ENCODE measurements at places on chromosomes 12 and 14.

- DNase-seq = no peak
These were observed 48.2 kb downstream of the DPF3 start for GRCh38 chr14:72845683-72846082.

DNA sequence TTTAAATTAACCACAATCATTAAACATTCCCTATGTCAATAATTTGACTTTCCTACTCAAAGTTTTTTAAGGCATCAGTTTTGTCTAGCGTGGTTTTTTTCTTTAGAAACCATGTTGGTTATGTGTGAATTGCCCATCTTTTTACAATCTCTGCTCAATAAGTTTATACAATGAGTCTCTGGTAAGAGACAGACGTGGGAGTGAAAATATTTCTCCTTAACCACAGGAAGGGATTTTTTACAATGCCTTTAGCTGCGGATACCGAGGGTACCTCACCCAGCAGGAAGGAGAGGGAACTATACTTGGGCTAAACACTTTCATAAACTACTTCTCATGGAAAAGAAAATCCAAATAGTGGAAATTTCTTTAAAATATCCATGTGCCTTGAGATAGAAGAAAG lies 191.4 kb upstream of the BCL2L14 start:
- no peak for DNase-seq

- DNase-seq = no peak
These were observed 16.4 kb downstream of the NAV3 start for GRCh38 chr12:77847060-77847541.

DNA sequence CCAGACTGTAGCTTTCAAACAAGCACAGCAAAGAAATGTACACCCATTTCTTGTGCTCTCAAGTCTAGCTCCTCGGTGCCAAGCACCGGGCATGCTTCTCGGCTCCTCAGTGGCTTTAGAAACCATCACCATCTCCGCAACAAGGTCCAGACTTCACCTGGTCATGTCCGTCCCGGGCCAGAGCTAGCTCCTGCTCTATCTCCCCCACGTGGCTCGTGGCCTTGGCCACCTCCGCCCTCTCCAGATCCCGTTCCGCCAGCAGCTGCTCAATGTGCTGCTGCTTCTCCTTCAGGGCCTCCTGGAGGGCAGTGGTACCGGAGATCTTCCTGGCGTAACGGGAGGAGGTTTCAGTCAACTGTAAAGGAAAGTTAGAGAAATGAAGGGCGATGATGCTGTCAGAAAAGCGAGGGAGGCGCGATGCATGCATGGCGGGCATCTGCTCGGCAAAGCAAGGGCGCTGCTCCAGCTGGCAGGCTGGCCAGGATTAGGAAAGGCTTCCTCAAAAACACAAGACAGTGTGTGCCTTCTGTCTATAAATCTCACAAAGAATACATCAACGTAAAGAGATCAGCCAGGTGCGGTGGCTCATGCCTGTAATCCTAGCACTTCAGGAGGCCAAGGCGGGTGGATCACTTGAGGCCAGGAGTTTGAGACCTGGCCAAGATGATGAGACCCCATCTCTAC lies 67.4 kb downstream of the CLIP1 start:
- no peak for DNase-seq

- no peak for DNase-seq
These were observed 46.9 kb upstream of the FLRT2 start for GRCh38 chr14:85483037-85483436.

- no peak for DNase-seq
These were observed 365.2 kb downstream of the SEC23A start for GRCh38 chr14:38737686-38738407.

GRCh38 chr12:120813588-120814153 lies 88.0 kb downstream of the ACADS start:
- DNase-seq = no peak

DNA sequence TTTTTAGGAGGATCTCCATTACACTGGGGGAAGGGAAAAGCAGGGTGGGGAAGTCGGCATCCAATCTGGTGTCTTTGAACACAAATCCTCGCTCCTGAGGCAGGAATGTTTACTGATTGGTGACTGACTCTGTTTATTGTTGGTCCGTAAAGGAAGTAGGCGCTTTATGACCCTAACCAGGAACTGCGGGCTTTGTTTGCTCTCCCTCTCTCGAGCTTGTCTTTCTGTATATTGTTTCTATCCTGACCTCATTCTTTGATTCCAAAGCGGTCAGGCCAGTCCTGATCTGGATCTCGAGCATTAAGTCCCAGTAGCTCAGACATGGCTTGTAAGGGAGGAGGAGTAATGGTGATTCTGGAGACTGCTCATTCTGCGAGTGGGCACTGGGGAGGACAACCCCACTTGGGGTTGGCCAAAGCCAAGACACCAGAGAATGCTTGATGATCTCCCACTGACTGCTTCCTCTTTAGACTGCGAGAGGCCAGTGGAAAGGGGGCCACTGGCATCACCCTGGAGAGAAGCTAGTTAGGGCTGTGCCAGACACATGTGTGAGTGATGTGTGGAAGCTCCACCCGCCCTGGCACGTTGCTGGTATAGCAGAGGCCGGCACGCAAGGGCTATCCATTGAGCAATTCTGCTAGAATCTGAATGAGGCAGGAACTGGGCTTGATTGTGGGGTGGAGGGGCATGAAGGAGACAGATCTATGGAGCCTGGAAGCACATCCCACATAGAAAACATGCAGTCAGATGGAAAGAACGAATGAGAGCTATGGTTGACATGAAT lies 194.6 kb downstream of the PAX9 start:
- no peak for DNase-seq

DNA sequence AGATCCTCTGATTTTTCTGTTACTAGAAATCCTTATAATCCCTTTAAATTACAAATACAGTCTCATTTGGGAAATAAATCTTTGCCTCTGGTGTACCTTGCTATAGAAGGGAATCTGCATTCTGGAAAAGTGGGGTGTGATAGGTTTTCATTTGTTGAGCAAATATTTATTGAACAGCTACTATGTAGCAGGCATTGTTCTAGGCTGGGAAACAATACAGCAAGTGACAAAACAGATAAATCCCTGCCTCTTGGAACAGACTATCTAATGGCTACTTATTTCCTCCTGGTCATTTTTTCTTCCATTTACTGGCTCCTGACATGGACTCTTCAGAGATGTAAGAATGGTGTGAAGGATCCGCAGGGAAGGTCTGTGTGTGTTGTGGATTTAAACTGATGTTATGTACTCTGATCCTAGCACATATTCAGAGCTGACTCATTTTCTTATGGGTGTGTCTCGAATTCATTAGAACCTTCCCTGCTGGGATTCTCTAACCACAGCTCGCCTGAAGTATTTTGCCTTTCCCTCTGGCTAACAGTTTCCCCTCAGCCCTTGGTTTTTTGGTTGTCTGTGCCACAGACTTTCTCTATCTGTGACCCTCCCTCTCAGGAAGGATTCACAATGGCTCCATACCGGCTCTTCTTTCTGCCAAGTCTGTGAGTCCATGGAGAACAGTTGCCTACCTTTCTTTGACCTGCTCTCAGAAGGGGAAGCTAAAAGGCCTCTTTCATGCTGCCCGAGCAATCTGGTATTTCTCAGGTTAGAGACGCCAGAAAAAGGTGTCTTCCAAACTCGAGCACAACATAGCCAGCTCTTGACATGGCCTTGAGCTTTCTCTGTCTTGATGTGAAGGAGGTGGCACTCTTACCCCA lies 53.7 kb downstream of the TMTC2 start:
- DNase-seq = no peak

DNA sequence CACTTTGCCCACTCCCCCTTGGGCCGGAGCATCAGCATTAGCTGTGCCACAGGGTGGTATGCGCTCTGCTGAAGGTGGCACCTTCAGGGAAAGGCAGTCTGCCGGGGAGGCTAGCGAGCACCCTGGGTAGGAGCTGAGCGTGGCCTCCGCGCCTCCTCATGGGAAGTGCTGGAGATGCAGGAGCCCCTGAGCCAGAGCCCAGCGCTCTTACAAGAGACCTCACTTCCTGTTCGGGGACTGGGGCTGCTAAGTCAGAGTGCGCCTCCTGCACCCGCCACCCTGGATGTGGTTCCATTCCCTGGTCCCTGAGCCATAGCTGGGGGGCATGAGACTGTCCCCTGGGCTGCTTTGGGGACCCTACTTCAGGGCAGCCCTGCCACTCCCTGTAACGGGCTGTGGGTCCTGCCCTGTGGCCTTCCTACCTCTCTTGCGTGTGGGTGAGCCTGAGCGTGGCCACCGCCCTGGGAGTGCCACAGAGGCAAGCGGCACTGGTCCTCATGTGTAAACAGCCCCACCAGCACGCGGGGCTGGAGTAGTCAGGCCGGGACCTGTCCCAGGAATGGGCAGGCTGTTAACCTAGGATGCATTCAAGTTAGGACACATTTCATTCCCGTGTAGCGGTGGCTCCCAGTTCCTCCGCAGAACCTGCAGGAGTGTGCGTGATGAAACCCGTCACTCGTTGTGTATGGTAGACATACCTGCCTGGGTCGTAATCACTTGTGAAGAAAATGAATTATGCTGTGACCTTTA lies 19.4 kb downstream of the COA8 start:
- DNase-seq = no peak

DNA sequence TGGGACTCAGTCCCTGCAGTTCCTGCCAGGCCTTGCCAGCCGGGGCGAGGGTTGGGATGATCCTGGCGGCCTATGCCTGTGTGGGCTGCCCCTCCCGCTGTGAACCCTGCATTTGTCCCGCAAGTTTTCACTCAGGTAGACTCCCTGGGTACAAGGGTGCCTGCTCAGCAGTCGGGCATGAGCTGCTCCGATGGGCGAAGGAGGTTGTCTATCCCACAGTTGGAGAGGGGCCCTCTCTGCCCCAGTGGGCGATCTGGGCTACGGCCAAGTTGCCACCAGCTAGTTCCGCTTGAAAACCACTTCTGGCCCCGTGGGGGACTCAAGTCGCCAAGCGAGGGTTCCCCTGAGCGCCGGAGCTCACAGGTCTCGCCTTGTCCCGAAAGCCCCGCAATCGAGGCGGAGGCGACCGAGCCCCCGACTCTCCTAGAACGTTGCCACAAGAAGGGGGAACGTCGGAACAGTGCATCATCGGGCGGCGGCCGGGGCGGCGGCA lies 365 bp upstream of the TPI1 start:
- no peak for DNase-seq

DNA sequence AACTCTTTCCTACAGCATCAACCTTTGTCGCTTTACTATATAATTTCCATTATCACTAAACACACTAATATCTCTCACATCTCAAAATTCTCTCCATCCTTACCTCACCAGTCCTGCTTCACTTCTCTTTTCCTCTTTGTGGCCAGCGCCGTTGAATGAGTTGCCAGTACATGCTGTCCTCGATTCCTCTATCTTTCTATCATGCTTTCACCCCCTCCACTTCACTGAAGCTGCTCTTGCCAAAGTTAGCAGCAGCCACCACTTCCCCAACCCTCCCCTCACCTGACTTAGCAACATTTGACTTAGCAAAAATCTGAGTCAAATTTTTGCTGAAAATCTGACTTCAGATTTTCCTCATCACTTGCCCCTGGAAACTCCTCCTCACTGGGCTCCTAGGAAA lies 210.4 kb downstream of the ANO6 start:
- no peak for DNase-seq

DNA sequence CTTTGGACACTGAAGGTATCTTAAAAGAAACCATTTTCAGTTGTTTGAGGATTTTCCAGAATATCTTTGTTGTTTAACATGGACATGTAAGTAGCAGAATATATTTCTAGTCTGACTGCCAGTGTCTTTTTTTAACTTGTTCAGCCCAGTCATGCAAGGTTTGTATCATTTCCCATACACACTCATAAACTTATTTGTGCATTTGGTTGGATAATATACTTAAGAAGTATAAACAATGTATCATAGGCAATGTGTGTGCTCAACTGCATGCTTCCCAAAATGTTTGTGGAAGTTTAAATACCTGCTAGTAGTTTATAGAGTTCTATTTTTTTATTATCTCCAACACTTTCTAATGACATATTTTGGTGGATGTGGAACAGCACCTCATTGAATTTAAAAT lies 707.4 kb upstream of the FBXO33 start:
- DNase-seq = no peak

DNA sequence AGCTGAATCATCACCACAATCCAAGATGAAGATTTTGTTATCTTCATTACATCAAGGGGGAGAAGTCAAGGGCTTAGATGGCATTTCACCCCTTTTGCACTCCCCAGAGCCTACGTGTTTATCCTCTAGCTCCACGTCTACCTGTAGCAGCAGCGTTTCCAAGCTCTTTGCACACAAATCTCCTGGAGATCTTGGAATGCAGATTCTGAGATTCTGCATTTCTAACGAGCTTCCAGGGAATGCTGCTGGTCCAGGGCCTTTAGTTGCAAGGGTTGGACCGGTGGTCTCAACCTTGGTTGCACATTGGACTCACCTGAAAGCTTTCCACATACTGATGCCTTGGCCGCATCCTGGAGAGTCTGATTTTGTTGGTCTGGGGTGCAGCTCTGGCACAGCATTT lies 49.5 kb upstream of the STON2 start:
- no peak for DNase-seq

GRCh38 chr14:69055999-69056788 lies 77.1 kb upstream of the ACTN1 start:
- DNase-seq = no peak

DNA sequence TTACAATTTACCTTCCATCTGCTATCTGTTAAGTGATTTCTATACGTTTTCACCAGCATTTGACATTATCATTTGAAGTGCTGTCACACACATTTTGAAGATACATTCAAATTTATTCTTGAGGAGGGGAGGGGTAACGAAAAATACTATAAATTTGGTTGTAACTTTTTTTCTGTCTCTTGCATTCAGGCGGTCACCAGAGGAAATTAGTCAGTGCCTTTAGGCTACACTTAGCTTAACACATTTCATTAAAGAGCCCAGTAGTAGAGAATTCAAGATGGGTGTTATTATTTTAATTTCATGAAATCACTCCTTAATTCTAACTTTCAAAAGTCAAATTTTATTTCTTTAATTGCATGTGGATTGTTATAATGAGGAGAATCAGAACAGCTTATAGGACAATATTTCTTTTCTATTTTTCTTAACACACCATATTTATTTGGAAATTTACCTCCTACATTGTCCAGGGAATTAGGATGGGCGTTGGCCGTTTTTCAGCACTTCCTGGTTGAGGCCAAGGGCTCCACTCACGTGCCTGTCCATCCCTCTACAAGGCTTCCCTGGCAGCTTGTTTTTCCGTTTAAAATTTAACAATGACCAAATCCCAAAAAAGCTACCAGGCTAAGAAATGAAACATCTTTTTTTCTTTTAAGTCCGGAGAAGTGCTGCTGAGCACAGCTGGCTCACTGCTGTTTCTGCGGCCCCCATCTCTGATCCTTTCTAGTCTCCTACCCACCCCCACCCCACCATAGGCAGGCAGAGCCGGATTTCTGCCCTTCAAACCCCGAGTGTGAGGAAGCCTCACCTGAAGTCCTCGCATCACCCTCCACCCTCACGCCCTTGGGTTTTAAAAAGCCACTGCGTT lies 1.1 kb upstream of the FAR2 start:
- DNase-seq = no peak
